ENCODE measurements at places on chromosomes 13 and 19.

- DNase-seq: no peak
These were observed 8.5 kb downstream of the PLEKHJ1 start for GRCh38 chr19:2227415-2228156.

DNA sequence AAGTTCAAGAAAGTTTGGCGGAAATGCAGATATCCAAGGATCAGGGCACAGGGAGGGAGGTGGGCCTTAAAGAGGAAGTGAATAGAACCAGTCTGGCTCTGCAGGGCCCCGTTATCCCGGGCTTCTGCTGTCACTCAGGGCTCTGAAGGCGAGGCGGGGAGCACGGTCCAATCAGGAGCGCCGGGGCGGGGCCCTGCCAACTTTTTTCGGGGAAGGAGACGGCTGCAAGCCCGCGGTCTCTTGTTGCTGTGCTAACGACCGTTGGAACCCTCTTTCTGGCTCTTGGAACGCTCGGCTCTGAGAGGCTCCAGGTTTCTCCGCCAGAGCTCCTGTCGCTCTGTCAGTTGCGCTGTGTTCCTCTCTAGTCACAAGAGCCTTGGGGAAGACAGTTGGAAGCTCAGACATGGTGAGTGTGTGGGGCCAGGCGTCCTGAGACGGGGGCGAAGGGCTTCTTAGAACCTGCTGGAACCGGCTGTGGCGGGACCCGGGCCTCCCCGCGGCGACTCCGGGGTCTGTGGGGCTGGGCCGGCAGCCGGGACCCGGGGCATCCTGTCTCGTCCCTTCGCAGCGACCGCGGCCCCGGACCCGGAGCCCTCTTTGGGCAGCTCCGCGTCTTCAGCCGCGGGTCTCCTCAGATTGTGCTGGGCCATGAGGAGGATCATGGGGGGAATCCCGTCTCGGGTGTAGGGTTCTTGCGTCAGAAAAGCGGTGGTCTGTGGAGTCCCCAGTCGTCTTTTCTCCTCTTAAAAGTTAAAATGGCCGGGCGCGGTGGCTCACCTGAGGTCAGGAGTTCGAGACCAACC lies 27.7 kb downstream of the ZNF844 start:
- DNase-seq: peak; percentile 47

DNA sequence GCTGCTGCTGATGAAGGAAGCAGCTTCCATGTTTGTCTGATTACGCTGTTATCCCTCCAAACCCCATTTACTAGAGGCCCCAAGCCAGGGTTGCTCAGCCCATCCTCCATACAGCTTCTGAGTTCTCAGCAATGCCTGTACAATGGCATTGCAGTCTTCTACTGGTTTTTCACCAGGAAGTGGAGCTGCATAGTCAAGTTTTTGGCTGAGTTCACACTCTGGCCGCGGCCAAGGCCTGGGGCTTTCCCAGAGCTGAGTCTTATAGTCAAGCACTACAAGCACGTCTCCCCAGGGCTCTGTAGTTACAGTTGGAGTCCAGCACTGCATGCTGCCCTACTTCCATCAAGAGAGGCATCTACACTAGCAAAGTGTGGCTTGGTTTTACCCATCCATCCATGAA lies 182.5 kb downstream of the POU4F1 start:
- no peak for DNase-seq

DNA sequence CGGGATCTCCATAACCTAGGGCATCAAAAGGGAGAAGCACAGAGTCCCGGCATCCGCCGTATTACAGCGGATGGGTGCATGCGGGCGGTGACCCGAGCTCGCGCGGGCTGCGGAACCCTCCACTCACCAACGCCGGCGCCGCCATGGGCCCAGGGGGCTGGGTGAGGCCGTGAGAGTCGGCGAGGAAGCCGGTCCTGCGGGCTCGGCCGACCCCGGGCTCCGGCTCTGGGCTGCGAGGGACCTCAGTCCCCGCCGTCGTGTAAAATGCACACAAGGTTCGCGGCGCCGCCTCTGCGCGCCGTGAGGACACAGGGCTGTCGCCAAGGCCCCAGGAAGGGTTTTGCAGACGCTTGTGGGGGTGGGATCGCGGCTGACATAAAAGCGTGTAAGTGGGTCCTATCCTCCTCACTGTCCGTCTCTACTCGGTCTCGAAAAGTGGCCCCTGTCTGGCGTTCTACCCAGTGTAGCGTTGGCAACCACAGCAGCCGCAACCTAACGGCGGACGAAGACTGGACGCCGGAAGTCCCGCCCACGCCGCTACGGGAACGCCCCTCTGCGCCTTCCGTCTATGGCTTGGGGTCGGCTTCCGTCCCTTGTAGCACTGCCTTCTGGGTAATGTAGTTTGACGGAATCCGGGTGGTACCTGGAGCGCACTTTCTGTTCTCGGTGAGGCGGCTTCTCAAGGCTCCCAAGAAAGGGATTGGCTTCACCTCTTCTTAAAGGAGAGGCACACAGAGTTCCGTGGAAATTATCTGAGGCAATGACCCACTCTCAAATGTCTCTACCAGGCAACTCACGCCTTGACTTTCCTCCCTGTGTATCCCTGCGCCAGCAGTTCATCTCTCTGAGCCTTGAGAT lies at the start of gene ZNF599:
Gene ZNF599, minus strand, starts transcription at position 519 of the 858 bp plus-strand sequence. Its CDS starts 374 bp downstream, at position 145.
- DNase-seq: peak; percentile 92

- peak; percentile 60 for DNase-seq
These were observed 2.9 kb downstream of the NUMBL start for GRCh38 chr19:40687525-40688016.

GRCh38 chr13:100176801-100177400 lies 88.0 kb downstream of the PCCA start:
- DNase-seq: no peak

DNA sequence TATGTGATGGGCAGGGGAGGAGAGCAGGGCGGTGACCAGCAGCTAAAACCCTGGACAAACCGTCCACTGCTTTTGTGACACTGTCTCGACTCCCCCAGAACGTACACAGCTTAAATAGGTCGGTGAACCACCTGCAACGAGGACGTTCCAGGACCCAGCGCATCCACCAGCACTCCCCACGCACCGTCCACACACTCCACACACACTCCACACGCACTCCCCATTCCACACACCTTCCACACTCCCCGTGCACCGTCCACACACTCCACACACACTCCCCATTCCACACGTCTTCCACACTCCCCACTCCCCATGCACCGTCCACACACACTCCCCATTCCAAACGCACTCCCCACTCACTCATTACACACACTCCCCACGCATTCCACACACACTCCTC lies 38.3 kb upstream of the C13orf46 start:
- DNase-seq: no peak

- no peak for DNase-seq
These were observed 20.2 kb downstream of the ATP8A2 start for GRCh38 chr13:25391932-25392331.

Data from CD4-positive, alpha-beta T cell treated with Interleukin-21 for 1 hour (primary cell).